HT1080 (cell line): ENCODE measurements at places on chromosomes 1 and 21. TPM values are rescaled to one million over a fixed set of nuclear protein-coding genes. Genes with fewer than 3 reads are reported as not detected.
A peak's percentile ranks its signal among the peaks of the same experiment; 100 is the strongest.

DNA sequence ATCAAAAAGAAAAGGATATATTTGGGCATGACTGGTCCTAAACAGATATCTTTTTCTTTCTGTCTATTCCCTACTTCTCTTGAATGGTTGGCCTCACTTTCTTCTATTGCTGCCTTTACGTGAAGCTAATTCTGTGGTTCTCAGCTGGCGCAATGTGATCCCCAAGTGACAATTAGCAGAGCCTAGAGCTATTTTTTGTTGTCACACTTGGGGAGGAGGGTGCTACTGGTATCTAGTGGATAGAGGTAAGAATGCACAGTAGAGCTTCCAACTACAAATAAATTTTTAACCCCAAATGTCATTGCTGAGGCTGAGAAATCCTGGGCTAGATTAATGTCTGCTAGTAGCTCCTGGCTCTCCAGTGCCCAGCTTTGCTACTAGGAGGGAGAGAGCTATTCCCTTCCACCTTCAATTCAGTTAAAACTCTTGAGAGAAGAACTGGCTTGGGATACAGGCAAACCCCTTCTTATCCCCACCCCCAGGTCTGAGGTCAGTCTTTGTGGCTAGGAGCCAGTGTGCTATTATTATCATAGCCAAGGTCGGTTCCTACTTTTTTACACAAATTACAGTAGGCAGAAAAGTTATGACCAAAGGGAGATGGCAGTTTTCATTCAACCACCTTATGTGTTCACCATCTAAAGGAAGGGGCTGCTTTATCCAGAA is 102.1 kb downstream of the SNX7 start:
- no peak for DNase-seq

ANGPTL3 gene
- total RNA-seq, result not detected in 2 replicates

DNA sequence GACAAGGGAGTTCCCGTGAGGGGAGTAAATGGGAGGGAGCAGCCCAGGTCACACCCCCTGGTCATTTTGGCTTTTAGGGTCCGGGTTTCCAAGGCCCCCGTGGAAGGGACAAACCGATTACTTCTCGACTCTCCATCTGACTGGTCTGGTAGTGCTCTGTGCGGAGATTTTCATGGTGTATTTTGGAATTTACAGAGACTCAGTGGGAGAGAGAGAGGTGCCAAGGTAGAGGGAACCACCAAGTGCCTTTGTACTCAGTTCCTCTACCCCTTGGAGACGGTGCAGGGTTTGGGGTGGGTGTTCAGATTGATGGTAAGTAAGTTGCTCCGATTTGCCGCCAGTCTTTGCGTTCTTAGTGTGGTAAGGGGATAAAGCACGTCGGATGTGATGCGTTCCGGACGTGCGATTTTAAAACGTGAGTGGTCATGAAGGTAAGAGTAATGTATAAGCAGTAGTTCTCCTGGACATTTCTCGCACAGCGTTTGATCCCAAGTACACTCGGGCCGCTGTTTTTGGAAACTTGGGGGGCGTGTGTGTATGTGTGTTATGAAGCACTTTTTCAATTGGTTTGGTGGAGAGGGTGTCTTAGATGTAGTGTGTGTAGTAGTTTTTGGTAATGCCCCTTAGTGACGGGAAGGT is 682 bp downstream of the SUCO start:
- peak; percentile 37 for DNase-seq

GRCh38 chr1:26126321-26127084 is 14.9 kb downstream of the PDIK1L start:
- DNase-seq, result peak; percentile 85

DNA sequence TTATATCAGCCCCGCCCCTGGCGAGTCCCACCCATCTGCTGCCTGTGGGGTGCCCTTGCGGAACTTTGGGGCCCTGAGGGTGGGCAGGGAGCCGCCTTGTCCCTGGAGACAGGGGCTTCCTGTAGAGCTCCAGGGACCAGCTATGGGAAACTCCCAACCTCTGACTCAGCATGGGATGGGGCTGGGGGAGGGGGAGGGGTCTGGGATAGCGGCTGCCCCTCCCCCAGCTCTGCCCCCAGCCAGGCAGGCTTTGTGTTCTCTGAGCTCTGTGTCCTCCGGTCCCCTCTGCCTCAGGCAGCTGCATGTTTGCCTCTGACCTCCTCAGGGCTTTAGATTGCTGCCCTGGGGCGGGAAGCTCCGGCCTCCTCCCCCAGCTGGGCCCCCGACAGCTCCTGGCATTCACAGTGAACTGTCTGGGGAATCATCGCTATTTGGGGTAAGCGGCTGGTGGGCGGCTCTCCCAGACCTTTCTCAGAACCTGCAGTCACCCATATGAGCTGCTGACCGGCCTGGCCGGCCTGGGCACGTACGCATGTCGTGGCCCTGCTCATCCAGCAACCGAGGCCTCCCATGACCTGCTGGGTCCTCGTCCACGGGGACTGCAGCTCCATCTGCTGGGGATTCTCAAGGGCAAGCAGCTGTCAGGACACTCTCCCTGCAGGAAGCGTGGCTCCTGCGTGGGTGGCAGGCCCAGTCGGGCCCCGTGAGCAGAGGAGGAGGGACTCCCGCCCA is 17.1 kb downstream of the ARHGEF16 start:
- DNase-seq, result no peak

PLA2G4A gene
- 0.34 and 0.47 TPM in 2 replicates for total RNA-seq

DNA sequence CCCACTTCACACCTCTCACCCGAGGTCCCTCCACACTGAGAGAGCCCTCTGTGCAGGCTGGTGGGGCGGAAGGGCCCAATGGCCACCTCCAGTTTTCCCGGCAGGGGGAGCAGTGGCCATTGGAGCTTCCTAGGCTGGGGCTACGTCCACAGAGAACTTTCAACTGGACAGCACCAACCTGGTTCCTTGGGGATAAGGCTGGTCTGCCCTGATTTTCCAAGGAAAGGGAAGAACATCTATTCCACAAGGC is 20.3 kb upstream of the LAPTM5 start:
- no peak for DNase-seq
